ENCODE measurements at places on chromosomes 4 and X.

GRCh38 chr4:180391613-180392012, 1851.6 kb upstream of the TENM3 start:
- DNase-seq, result no peak

- DNase-seq, result no peak
Observed at GRCh38 chr4:86482306-86483172, 111.6 kb upstream of the PTPN13 start.

GRCh38 chrX:40096395-40097091, 1.2 kb downstream of the BCOR start:
- DNase-seq, result no peak

DNA sequence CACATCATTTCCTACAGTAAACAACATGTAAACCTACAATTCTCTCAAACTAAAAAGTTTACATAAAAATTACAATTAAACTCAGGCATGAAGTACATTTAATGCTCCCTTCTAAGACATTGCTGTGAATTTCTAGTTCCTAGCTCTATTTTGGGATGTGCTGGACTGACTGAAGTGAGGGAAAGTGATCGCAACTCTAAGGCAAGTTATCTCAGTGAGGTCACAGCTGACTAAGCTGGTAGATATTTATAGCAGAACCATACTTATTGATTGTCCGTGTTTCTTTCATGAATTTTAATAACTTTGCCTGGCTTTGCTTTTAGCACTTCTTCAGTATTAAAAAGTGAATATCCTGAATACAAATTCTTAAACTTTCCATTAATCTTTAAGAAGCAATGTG, 570.4 kb upstream of the GALNTL6 start:
- DNase-seq, result no peak

- no peak for DNase-seq
Observed at GRCh38 chr4:139085141-139085540, 69.6 kb downstream of the NOCT start.

DNA sequence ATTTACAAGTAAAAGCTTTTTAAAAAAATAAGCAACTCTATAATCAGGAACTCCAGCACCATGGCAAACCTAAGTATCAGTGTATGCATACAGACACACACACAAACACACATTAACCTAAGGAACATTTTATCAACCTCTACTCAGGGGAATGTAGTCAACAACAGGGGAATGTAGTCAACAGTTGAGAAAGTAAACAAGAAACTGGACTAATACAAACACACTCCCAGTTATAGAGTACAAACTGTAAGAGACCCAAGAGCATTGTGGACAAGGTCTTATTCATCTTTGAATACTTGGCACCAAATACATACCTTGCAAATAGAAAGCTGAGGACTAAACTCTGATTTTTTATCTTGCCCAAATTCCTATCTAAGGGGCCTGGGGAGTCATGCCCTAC, 36.2 kb downstream of the PAPSS1 start:
- DNase-seq, result no peak

- no peak for DNase-seq
Observed at GRCh38 chr4:68267433-68267944, 22.0 kb upstream of the TMPRSS11B start.

GRCh38 chrX:68944211-68944610, 115.4 kb downstream of the EFNB1 start:
- DNase-seq, result no peak

DNA sequence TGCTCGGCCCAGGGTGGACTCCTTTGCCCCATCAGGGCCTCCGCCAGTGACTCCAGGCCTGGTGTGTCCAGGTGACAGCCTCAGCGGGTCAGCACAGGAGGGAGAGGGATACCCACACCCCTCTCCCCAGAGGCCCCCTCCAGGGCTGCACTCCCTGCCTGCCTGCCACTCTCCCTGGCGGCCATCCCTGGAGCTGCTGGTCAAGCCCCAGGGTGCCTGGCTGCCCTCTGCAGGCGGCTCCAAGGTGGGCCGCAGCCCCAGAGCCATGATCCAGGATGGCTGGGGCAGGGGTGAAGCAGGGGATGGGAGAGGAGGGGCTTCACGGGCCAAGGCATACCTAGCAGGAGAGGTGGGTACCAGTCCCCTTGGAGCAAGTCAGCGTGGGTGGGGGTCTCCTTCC, 3.8 kb downstream of the FGFRL1 start:
- DNase-seq, result no peak

- no peak for DNase-seq
Observed at GRCh38 chrX:118718737-118719136, 8.7 kb upstream of the IL13RA1 start.

- DNase-seq, result no peak
Observed at GRCh38 chr4:106351016-106351415, 17.6 kb downstream of the GIMD1 start.

- DNase-seq, result no peak
Observed at GRCh38 chrX:9638871-9639270, 126.8 kb downstream of the GPR143 start.

DNA sequence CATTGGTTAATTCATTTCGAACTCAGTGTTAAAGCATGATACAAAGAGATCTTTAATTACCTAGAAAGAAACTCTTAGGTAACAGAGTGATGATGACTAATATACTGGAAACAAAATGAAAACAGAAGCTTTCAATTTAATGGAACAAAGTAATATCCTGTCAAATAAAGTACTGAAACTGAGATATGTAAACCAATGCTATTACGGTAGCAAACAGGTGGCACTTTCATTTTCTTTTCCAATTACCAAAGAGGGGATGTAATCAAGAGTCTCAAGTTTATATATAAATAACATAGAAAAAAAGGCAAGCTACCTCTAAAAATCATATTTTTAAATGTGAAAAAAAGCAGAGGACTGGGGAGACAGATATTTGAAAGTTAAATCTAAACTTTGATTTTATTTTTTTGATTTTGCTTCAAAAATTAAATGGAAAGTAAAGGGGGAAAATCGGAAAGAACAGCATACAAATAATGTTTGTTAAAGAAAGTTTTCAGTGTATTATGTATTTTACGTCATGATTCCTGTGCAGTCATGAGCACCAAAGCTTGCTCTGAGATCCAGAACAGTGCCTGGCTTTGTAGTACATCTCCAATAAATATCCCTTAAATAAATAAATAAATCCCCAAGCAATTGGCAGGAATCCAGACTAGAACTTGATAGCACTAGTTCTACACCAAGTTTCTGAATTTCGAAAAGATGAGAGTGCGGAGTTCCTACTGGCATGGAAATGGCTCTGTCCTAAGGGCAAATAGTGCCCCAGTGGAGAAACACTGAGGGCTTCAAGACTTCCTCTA, 25.0 kb upstream of the RAPGEF2 start:
- DNase-seq, result no peak

- DNase-seq, result no peak
Observed at GRCh38 chr4:128386761-128387599, 99.4 kb upstream of the PGRMC2 start.

- no peak for DNase-seq
Observed at GRCh38 chr4:170226288-170226687, 136.5 kb upstream of the AADAT start.

DNA sequence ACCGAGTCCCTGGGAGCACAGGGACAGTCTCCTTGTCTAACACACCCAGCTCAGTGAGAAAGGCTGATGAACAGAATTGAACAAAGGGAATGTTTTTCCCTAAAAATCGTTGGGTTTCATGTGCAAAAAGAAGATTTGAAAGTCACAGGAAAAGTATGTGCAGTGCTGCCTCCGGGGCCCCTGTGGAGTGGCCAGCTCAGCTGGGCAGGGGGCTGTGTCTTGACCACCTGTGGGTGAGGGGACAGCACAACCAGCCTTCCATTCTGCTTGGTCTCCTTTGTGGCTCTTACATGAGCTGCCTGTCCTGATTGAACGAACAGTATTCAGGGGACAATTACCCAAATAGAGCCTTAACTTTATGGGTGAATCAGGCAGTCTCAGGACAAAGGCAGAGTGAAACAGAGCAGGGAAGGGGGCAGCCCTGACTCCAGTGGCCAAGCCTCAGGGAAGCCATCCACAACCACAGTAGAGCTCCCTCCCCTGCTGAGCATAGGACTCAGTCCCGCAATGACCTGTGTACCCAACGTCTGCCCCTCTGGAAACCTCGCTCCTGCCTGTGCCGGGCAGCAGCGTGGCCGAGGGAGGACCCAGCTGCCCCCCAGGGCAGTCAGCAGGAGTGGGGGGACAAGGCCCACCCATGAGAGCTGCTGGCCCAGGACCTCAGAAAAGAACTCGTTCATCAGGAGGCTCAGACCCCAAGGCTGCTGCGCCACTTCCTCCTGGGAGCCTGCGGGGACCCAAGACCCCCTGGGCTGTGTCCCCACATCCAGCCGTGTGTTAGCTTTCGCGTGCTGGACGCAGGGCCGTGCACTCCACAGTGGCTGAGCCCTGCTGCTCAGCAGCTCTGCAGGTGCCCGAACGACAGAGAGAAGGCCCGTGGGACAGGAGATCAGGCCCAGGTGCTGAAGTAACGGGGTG, 59.6 kb upstream of the MXD4 start:
- no peak for DNase-seq

GRCh38 chrX:17597327-17597726, 140.0 kb upstream of the SCML1 start:
- DNase-seq, result no peak

GRCh38 chr4:99664716-99665115, 7.1 kb upstream of the C4orf54 start:
- no peak for DNase-seq

- DNase-seq, result no peak
Observed at GRCh38 chr4:1305261-1305711, 15.6 kb downstream of the MAEA start.

GRCh38 chr4:186798951-186799659, 75.4 kb upstream of the FAT1 start:
- no peak for DNase-seq

DNA sequence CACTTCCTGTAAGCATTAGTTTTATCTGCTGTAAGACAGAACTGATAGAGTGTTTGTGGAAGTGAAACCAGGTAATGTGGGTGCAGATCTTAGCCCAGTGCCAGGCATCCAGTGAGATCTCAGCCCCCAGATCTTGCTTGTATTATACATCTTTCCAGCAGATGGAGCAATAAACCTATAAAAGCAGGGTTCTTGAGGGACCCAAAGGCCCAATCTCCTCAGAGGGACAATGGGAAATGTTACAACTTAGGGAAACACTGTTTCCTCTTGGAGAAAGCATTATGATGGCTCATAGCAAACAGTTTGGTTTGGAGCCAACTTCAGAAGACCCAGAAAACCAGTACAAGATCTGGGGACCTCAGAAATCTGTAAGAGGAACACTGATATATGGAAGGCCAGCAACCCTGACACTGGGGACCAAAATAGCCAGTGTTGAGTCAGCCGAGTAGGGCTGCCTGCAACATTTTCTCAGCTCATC, 206.3 kb downstream of the SLC7A11 start:
- DNase-seq, result no peak

- no peak for DNase-seq
Observed at GRCh38 chrX:52577464-52578173, 60.8 kb upstream of the XAGE1B start.

- DNase-seq, result no peak
Observed at GRCh38 chr4:80540349-80540748, 204.8 kb downstream of the CFAP299 start.

DNA sequence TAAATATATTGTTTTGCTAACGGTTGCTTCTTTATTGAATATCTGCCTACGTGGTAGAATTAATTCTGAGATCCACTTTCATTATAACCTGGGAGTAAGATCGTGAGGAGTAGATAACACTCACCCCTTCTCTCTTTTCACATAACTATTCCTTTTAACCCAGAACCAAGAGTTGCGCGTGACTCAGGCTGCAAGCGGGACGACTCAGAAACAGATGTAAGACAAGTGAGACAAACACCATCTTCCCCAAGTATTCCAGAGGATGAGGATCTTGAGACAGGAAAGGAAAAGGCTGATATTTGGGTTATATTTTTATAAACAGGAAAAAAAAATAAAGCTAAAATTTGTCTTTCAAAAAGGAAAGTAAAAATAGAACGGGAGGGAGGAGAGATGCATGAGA, 318.8 kb upstream of the NOCT start:
- no peak for DNase-seq

DNA sequence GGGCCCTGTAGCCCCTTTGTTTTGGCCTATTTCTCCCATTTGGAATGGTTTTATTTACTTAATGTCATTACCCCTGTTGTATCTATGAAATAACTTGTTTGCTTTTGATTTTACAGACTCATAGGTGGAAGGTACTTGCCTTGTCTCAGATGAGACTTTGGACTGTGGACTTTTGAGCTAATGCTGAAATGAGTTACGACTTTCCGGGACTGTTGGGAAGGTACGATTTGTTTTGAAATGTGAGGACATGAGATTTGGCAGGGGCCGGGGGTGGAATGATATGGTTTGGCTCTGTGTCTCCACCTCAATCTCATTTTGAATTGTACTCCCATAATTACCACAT, 39.4 kb downstream of the NLRP2B start:
- no peak for DNase-seq

- no peak for DNase-seq
Observed at GRCh38 chr4:146029939-146030710, 91.5 kb upstream of the ZNF827 start.

DNA sequence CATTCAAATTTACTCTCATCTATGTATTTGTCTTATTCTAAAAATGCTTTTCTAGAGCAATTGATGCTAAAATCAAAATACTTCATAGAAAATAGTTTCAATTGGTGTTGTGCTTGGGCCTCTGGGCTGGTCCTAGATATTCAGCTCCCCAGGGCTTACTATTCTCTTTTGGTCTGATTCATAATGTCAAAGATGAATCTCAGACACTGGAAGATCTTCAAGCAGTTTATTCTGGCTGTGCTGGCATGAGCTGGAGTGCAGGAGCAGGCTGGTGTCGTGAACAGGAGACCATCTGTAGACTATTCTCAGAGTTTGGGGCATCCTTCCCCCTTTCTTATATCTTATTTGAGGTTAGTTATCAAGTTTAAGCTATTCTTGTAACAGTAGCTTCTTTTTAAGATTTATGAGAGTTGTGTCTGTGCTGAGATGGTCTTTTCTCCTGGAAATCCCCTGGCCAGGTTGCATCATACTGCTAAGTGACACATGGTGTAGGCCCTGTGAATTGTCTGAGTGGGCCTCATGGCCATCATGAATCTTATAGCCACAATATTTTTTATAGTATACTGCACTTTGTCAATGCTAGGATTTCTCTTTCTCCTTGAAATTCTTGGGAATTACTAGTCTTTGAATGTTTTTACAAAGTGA, 1624.0 kb upstream of the IGFBP7 start:
- no peak for DNase-seq

DNA sequence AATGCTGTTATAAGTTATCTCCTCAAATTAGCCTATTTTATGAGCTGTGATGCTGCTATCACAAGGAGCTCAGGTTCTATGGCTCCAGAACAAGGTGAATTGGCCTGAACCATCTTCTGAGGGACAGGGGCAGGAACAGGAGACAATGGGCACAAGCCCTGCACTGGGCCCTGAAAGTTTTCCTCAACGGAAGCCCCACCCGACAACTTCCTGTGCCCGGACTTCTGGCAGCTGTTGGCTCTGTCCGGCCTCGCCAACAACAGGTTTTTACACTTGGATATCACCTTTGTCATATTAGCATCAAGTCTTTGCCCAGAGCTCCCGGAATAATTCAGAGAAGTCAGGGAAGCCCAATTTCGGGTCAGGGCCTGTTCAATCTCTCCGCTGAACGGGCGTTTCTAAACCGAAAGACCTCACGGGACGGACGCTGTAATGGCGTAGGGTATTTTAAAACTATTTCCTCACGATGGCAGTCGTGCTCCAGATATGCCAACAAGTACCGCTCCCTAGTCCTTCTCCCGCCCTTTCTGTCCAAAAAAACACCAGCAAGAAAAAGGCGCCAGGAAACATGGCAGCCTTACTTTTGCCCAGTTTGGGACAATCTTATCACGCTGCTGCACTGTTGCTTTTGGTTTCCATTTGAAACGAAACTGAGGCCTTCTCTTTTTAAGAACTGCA, 201.0 kb upstream of the STK26 start:
- DNase-seq, result no peak

- DNase-seq, result no peak
Observed at GRCh38 chrX:144840616-144841015, 406.7 kb upstream of the SPANXN1 start.

GRCh38 chr4:55096619-55097018, 28.8 kb downstream of the KDR start:
- no peak for DNase-seq

All from NCI-H1930 (cell line).